ENCODE measurements at places on chromosomes 13 and 19.

DNA sequence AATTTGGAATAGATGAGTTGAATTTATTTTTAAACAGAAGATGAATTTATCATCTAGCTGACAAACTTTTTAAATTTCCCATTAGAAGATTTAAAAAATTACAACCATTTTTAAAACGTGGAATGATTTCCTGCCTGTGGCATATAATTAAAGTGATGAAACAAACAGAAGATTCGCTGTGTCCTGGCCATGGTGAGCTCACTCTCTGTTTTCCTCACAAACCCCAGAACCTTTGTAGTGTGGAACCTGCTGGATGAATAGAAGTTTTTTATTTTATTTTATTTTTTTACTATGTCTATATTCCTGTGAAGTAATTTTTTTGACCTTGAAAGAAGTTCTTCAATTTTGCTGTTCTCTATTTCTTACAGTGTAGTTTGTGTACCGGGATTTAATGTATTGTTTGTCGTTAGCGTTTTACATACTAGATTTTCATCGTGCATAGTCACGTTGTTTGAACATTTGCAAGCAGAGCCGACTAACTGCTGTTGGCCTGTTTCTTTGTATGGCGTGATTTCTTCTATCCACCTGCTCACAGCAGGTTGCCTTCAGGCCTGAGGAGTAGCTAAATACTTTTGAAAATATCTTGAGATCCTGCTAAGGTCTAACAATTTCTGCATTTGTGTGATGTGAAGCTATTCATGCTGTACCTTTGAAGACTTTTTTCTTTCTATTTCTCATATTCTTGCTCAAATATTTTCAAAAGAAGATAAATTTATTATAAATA lies 149.2 kb downstream of the GGACT start:
- DNase-seq, result no peak

GRCh38 chr13:50366488-50367174 lies 351.4 kb downstream of the KCNRG start:
- no peak for DNase-seq

GRCh38 chr19:56301886-56302620 lies 12.6 kb downstream of the ZSCAN5A start:
- no peak for DNase-seq

- DNase-seq, result no peak
Observed at GRCh38 chr13:110540871-110541525, 20.5 kb downstream of the RAB20 start.

- no peak for DNase-seq
Observed at GRCh38 chr19:2560369-2560768, 84.4 kb downstream of the GADD45B start.

DNA sequence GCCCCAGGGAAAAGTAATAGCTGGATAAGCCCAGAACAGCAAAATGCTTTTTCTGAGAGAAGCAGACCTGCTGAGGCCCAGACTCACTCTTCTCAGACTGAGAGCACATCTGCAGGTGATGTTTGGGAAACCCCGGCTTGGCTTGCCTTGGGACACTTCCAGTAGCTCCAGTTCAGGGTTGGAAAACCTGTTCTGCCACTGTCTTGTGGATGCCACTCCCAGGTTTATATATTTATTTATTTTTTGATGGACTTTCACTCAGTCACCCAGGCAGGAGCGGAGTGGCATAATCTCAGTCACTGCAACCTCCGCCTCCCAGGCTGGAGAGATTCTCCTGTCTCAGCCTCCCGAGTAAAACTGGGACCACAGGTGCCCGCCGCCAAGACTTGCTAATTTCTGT lies 8.0 kb upstream of the SMARCA4 start:
- DNase-seq, result no peak

GRCh38 chr13:95122063-95122462 lies 179.2 kb downstream of the ABCC4 start:
- DNase-seq, result no peak

- no peak for DNase-seq
Observed at GRCh38 chr19:31354799-31355664, 5.8 kb upstream of the TSHZ3 start.

- no peak for DNase-seq
Observed at GRCh38 chr19:50573741-50574461, 5.7 kb upstream of the LRRC4B start.

DNA sequence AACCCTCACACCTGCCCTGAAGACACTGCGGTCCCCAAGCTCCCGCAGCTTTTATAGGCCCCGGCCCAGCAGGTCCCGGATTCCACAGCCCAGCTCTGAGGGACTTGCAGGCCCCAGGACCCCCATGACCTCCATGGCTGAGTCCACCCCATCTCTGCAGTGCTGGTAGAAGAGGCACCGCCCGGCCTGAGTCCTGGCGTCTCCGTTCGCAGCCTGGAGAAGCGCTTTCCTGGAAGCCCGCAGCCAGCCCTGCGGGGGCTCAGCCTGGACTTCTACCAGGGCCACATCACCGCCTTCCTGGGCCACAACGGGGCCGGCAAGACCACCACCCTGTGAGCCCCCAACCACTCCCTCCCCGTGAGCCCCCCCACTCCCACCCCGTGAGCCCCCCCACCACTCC lies 9.2 kb downstream of the ABCA7 start:
- DNase-seq, result no peak

DNA sequence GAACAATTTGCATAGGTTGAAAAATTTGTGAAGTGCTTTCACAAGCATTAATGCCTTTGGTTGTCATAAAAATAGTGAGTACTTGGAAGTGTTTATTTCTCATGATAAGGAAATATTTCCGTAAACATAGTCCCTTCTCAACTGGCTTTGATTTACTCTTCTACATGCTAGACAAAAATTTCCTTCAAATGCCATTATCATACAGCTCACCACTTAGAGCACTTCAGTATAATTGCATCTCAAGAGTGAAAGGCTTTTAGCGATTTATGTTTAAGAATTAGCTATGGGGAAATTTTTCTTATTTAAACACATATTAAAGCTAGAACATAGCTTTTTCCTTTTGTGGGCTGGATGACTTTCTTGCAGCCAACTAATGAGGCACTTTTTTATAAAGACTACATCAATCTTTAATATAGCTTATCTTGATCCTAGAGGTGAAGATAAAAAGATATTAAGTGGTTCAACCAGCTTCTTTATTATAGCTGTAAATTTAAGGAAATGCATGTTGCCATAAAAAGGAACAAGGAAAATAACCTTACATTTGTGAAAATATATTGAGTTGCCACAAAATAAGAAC lies 656.8 kb downstream of the SLITRK6 start:
- DNase-seq, result no peak
